Sigmoid colon (tissue), 7 donors: ENCODE measurements at places on chromosomes 16 and 17. TPM values are rescaled to one million over a fixed set of nuclear protein-coding genes. Genes with fewer than 3 reads are reported as not detected.

- no peak for DNase-seq
Observed at GRCh38 chr17:50272711-50273653, 1.3 kb upstream of the TMEM92 start.

Gene ATP1B2
- 4.2 TPM for total RNA-seq

Gene KRTAP9-8
- total RNA-seq = not detected

DNA sequence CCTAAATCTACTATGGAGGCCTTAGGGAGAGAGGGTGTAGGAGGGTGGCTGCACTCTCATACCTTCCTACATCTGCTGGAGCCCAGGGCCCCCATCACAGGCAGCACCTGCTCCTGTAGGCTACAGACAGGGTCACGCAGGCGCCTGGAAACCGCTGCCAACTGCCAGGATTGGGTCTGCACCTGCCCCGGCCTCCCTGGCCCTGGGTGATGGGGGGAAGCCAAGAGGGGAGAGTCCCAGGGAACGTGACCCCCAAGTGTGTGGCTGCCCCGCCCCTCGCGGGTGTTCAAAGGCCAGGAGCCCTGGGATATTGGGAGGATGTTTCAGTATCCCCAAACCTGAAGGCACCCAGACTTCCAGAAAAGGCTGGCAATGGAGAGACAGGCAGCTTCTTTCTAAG is 5.6 kb upstream of the TEX19 start:
- DNase-seq = no peak

GRCh38 chr17:73589363-73589980 is 54.8 kb downstream of the SDK2 start:
- no peak for DNase-seq

DNA sequence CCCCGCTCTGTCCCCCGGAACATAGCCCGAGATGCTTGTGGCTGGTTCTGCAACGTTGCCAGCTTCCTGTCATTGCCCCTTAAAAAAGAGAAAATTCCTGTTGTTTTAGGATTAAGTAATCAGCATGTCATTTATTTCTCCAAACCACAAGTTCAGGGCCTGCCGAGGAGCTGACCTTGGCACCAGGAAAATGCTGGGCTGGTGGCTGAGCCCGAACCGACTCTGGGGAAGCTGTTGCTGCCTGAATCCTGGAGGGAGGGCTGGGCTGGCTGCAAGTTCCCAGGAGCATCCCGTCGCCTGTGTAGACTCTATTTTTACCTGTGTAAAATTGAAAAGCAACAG is 130.9 kb upstream of the FOXF1 start:
- DNase-seq = no peak

DNA sequence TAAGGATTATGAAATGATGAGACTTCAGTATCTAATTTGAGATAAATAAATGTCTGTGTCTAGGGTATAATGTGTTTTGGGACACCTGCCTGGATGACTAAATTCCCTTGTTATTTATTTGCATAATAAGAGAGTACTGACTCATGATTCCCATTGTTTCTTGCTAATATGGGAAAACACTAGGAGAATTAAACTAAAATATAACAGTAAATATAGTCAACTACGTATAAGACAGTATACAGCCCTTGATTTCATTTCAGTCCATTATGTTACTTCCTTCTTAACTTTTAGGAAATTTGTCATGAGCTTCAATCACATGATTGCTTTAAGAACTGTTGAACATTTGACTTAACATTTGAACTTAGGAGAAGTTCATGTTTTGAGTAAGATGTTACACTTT is 62.4 kb downstream of the VMP1 start:
- DNase-seq = no peak

GRCh38 chr16:82830944-82831343 is 204.2 kb downstream of the CDH13 start:
- DNase-seq = no peak

Gene CCDC144A
- 3.8 TPM for total RNA-seq

- DNase-seq = no peak
Observed at GRCh38 chr17:50653738-50654137, 19.1 kb downstream of the ABCC3 start.

GRCh38 chr16:50386139-50386538 is 17.4 kb upstream of the BRD7 start:
- DNase-seq = no peak

DNA sequence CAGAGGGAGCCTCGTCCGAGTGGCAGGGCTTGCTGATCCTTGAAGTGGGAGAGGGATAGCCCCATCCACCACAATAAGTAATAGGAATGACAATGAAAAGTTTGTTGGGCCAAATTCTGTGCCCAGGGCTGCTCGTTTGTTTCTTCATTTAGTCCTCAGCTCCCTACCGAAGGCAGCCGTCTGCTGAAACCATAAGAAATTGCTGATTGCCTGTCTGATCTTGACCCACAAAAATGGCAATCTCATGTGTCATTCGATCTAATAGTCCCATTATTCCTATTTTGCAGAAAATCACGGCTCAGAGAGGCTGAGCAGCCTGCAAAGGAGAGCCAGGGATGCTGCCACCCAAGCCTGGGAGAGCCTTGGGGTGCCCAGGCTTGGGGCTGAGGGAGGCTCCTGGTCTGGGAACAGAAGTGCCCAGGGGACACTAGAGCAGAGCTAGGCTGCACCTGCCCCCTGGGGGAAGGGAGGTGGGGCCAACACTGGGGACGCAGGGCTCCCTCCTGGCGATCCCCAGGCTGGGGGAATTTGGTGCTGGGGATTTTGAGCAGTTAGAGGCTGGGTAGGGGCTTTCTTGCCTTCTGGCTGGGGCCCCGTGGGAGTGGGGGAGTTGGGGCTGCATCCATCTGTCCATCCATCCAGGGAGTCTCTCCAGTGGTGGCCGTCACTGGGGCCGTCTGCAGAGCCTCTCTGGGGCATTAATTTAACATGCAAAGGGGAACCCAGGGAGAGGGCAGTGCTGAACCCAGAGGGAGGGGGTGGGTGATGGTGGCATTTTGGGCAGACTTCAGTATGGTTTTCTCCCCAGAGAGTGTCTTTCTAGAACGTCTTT is 53.5 kb downstream of the SOCS1 start:
- no peak for DNase-seq

Gene ABI3
- total RNA-seq = 1.8 TPM

DNA sequence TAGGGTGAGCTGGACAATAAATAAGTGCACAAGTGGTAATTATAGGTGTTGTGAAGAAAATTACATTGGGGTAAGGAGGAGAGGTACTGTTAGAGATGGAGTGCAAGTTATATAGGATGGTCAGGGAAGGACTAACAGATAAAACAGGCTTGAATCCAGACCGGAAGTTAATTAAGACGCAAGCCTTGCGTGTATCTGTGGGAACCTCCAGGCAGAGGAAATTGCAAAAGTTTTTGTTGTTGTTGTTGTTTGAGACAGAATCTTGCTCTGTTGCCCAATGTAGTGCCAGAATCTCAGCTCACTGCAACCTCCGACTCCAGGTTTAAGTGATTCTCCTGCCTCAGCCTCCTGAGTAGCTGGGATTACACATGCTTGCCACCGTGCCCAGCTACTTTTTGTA is 2.4 kb upstream of the ZNF18 start:
- no peak for DNase-seq

- DNase-seq = no peak
Observed at GRCh38 chr17:81398176-81398831, 3.0 kb downstream of the BAHCC1 start.

GRCh38 chr17:16361874-16362273 is 8.6 kb upstream of the CENPV start:
- DNase-seq = peak; percentile 6

- DNase-seq = no peak
Observed at GRCh38 chr17:29342158-29342765, 47.9 kb upstream of the TAOK1 start.

DNA sequence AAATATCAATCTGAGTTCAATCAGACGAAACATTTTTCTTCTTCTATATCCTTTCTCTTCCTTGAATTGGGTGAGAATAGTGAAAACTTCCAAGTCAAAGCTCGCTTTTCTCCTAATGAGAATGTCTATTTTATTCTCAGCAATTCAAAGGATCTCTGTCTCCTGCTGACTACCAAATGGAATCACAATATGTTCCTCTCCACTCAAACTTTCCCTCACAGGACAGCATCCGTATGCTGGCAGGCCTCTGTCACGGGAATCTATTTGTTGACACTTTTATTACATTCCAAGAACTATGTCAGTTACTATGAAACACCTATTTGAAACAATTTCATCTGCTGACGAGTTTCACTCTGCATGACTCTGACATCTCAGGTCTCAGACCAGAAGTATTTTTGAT is 1196.6 kb downstream of the CDH11 start:
- DNase-seq = no peak

Gene GPR142
- total RNA-seq = not detected

Gene SULT1A2
- total RNA-seq = not detected

DNA sequence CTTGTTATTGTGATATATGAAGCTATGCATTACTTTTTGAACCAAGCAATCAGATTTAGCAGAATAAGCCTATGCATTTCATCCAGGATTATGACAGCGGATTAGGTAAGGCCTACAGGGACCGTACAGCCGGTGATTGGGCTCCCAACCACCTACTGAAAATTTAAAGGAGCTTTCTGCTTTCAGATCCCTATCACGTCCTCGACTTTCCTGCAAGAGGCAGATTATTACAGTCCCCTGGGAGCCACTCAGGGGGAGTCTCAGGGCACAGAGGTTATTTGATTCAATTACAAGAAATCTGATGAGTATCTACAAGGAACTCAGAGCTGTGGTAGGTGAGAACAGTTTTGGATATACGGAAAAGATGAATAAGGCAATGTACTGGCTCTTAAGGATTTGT is 80.7 kb downstream of the HS3ST3B1 start:
- DNase-seq = no peak

Gene P2RX1
- total RNA-seq = 3.6 TPM

- no peak for DNase-seq
Observed at GRCh38 chr16:78805556-78805955, 706.1 kb downstream of the WWOX start.

- DNase-seq = peak; percentile 42
Observed at GRCh38 chr16:86030116-86030515, 131.2 kb downstream of the IRF8 start.

Gene FSCN2
- 0.95 TPM for total RNA-seq

GRCh38 chr17:44933824-44934744 is 13.5 kb downstream of the KIF18B start:
- peak; percentile 43 for DNase-seq

Gene SCGB1C2
- not detected for total RNA-seq

Gene PRKCA
- 58.4 TPM for total RNA-seq

Gene OR1A2
- total RNA-seq = not detected

Gene PPP1R9B
- 15.3 TPM for total RNA-seq

DNA sequence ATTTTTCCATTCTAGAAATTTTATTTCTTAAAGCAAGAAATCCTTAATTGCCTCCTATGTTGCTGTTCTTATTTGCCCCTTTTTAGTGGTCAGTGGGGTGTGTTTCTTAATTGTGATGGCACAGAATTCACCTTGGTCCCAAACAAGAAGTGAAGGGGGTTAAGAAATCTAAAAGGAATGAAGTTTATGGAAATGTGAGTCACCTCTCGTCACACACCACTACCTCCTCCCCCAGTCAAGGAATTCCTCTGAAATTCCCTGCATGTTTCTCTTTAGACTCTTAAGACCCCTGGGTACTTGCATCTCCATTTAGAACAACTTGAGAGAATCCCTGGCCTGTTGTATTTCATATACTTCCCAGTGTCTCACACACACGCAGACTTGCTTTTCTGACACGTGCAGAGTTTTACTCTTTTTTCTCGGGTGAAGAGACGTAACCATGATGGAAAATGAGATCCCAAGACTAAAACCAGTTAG is 247.4 kb downstream of the PRKCA start:
- no peak for DNase-seq

DNA sequence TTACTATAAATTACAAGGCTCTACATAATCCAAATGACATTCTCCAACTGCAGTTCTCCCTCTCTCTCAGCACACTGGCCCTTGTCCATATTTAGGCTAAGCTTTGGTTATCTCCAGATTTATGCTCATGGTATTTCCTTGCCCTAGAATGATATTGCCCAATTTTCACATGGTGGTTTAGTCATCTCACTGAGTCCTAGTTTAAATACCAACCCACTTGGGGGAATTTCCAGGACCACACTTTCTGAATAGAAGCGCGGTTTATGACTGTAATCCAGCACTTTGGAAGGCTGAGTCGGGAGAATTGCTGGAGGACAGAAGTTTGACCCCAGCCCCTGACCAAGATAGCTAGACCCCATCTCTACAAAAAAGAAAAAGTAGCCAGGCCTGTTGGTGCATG is 280.1 kb upstream of the MON1B start:
- no peak for DNase-seq

Gene TEKT3
- not detected for total RNA-seq

GRCh38 chr17:5211458-5211857 is 19.8 kb upstream of the ZNF594 start:
- DNase-seq = no peak

DNA sequence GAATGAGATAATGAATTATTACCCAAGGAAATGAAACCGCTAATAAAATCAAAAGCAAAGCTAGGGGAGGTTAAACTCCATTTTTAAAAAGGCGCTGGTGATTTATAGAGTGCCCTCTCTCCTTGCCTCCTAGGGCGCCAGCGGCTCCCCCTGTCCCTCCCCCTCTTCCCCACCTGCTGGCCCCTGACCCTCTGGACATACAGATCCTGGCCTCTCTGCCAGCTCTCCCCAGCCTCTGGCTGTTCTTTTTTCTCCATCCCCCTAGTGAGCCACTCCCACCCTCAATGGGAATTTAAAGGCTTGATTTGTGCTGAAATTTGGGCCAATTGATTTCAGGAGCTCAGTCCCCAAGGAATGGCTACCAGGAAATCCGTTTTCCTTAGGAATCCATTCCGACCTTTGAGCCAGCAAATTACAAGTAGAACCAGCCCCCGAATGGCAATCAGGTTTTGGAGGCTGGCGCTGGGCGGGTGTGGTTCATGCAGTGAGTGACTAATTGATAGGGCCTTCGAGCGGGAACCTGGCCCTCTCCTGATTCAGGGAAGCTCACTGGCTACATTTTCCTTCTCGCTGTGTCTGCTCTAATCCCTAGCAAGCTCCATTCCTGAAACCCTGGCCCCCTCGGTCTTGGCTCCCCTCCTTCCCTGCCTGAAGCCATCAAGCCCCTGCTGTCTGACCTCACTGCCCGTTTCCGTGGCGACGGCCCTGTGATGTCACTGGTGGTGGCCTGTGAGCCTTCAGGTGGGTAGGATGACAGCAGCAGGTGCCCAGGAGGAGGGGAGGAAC is 141.9 kb upstream of the SDK2 start:
- no peak for DNase-seq

GRCh38 chr17:79073016-79073705 is 1.5 kb upstream of the ENGASE start:
- DNase-seq = peak; percentile 37

Gene RNF222
- not detected for total RNA-seq

Gene GFAP
- total RNA-seq = not detected

GRCh38 chr16:68091380-68092261 is 6.5 kb downstream of the NFATC3 start:
- no peak for DNase-seq

GRCh38 chr16:48197294-48197693 is 41.5 kb upstream of the ABCC12 start:
- DNase-seq = no peak

- no peak for DNase-seq
Observed at GRCh38 chr16:17555176-17555575, 84.4 kb upstream of the XYLT1 start.

DNA sequence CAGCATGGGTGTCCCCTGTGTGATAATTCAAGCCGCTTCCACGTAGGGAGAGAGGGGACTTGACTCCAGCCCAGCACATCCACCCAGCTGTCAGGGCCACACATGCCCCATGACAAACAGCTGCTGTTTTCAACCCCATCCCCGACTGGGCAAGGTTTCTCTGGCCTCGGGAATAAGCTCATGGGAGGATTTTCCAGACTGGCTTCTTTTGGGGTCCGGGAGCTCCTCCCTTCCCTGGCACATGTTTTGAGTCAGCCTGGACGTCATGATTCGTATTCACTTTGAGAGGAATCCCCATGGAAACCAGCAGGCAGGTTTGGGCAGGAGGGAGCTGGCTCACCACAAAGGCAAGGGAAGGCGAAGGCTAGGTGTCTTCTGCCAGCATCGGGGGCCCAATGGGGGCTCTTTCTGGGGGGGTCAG is 156.4 kb downstream of the CMIP start:
- no peak for DNase-seq
